CD4-positive, alpha-beta memory T cell (primary cell): ENCODE measurements at places on chromosomes 3 and 15. TPM values are rescaled to one million over a fixed set of nuclear protein-coding genes. Genes with fewer than 3 reads are reported as not detected.

TUBGCP5 gene
- polyA plus RNA-seq: 5.5 TPM

MED12L gene
- polyA plus RNA-seq: not detected

TMEM158 gene
- polyA plus RNA-seq: not detected

FAM240A gene
- polyA plus RNA-seq: not detected

SERPINI2 gene
- not detected for polyA plus RNA-seq

CCRL2 gene
- polyA plus RNA-seq: 0.98 TPM

MGA gene
- polyA plus RNA-seq: 6.6 TPM

DNASE1L3 gene
- polyA plus RNA-seq: not detected

SNRK gene
- 39.8 TPM for polyA plus RNA-seq

IMPG2 gene
- 0.02 TPM for polyA plus RNA-seq

ASB14 gene
- polyA plus RNA-seq: 0.11 TPM

HAUS2 gene
- polyA plus RNA-seq: 28.2 TPM

KLHL40 gene
- polyA plus RNA-seq: not detected
